Left ventricle myocardium inferior (tissue), 1 donor: ENCODE measurements at places on chromosomes 2 and 18. TPM values are rescaled to one million over a fixed set of nuclear protein-coding genes. Genes with fewer than 3 reads are reported as not detected.

Gene SP110
- total RNA-seq = 10.5 TPM

Gene ITM2C
- 25.5 TPM for total RNA-seq

Gene ARL6IP6
- 5.5 TPM for total RNA-seq

Gene TMEM198
- total RNA-seq = 2.5 TPM

Gene FTCDNL1
- 2.7 TPM for total RNA-seq

Gene FHOD3
- 346 TPM for total RNA-seq

Gene MYOM1
- total RNA-seq = 667 TPM

Gene FBXO11
- total RNA-seq = 34.7 TPM

Gene BCL2
- 7.3 TPM for total RNA-seq

Gene FER1L5
- 0.05 TPM for total RNA-seq

Gene CYP27A1
- 6.7 TPM for total RNA-seq
